ENCODE measurements at places on chromosomes 16 and 17.

DNA sequence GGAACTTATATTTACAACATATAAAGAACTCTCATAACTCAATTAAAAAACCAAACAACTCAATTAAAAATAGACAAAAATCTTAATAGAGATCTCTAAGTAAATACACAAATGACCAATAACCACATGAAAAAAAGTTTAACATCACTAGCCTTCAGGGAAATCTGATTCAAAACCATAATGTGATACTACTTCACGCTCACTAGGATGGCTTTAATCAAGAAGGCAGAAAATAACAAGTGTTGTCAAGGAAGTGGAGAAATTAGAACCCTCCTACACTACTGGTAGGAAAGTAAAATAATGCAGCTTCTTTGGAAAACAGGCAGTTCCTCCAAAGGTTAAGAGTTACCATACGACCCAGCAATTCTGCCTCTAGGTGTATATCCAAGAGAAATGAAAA lies 8.4 kb downstream of the PHF12 start:
- DNase-seq: no peak

DNA sequence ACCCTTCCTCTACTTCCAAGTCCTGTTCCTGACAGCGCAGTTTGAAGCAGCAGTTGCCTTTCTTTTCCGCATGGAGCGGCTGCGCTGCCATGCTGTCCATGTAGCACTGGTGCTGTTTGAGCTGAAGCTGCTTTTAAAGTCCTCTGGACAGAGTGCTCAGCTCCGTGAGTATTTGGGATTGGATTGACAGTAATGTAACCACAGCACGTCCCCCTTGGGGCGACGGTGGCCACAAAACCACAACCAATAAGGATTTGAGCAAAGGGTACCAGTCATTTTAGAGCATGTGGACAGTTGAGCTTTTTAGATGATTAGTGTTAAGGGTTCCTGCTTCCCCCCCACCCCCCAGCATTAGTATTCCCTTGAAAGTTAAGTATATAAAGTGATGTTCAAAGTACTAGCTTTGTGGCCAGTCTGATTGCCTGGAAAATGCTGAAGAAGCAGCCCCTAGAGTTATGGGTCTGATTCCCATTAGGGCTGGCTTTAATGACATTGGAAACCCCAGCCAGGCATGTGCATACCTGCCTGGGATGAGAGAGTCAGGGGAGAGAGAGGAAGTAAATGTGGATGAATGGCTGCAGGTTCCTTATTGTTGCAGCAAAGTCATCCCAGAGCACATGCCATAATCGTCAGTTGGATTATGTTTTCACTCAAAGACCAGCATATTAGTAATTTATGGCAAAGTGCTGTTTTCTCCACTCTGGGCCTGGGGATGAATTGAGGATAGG lies 31.6 kb upstream of the SLC12A3 start:
- DNase-seq: no peak

DNA sequence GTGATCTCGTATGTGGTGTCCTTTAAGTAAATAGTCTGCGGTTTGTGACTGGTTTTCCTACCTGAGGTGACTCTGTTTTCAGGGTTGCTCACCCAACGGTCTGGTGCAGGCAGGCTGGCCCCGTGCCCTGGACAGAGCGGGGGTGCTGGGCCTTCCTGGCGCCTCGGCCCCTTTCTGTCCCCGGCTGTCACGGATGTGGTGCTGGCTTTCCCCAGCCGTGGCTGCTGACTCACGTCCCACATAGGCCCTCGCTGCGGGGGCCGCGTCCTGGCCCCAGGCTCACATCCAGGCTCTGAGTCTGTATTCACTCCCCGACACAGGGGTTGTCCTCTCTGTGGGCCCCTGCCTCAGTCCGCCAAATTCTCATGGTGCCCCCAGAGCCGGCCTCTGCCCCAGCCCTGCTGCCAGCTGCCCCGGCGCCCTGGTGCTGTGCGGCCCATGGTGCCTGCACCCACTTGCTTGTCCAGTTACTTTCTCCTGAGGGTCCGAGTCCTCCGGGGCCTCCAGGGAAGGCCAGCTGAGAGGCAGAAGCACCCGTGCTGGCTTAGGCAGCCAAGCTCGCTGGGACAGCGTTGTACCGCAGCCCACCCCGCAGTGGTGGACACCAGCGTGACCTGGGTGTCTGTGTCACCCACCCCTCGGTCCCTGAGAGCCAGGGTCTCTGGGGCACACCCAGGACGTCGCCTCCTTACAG lies 5.9 kb downstream of the CHMP6 start:
- no peak for DNase-seq

DNA sequence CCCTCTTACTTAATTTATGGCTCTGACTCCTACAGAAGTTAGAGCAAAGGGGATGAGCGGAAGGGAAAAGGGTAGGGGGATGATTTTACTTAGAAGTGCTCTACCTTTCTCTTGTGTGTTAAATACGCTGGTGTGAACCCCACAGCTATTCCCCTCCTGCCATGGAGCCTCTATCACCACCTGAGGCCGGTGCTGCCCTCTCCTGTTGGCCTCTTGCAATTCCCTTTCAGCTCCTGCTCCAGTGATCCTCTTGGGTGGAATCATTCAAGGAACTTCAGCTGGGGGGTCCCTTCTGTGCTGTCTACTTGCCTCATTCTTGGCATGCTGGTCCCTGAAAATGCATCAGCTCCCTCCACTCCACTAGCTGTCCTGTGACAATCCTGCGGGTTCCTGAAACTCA lies 41.8 kb upstream of the CDH8 start:
- DNase-seq: no peak

DNA sequence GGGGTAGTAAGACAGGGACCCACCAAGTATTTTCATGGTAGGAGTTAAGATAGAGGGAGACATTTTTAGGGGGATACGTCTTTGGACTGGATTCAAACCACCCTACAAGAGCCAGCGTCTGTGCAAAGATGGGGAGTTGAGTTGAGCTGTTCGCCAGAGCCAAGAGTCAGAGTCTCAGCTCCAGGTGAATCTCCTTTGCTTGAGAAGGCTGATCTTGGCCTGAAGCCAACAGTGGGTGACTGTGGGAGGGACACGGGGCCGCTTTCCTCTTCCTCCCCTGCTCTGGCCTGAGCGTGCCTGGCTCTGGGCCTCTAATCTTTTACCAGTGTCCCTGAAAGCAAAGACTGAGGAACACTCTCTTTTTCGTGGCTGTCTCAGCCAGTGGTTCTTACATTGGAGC lies 5.4 kb downstream of the TLE7 start:
- DNase-seq: no peak

DNA sequence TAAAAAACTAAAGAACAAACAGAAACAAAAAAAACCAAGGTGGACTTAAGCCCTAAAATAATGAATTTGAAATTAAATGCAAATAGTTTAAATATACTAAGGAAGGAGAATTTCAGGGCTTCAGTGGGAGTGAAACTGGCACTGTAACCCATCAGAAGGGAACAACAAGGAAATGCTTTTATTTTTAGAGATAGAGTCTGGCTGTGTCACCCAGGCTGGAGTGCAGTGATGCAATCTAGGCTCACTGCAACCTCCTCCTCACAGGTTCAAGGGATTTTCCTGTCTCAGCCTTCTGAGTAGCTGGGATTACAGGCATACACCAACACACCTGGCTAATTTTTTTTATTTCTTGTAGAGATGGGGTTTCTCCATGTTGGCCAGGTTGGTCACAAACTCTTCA lies 625.2 kb upstream of the CDH8 start:
- no peak for DNase-seq

DNA sequence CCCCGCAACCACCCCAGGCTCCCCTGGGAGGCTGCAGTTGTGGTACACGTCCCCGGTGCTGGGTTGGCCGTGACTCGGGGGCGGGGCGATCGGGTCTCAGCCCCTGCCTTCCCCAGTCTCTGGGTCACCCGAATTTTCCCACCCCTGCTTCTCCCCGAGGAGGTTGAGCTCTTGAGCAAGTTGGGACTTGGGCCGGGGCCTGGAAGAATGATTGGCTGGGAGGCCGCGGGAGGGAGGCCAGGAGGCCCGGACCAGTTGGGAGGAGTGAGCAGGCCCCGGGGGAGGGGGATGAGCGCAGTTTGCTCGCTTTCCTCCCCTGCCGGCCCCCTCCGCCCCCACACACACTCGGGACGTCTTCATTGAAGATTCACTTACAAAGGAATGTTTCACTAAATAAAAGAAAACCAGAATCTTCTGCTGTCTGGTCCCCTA lies 4.5 kb upstream of the HEXIM1 start:
- DNase-seq: no peak

DNA sequence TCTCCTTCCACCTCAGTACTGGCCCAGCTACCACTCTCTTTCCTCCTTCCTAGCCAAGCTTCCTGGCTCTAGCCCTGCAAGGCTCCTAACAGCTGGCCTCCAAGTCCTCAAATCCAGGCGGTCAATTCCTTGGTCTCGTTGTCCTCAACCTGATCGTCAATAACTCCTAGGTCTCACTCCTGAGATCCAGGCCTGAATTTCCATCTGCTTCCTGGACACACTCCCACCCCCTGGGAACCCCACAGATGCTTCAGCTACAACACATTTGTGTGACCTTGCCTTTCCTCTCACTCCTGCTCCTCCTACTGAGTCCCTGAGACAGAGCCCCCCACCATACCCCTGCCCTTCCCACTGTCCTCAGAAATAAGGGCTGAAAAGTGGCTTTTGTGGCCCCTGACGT lies 2.3 kb downstream of the ENKD1 start:
- DNase-seq: no peak

- no peak for DNase-seq
Observed at GRCh38 chr16:76278980-76279379, 1.8 kb downstream of the CNTNAP4 start.
